RKO (cell line): ENCODE measurements at places on chromosomes 4 and X.

DNA sequence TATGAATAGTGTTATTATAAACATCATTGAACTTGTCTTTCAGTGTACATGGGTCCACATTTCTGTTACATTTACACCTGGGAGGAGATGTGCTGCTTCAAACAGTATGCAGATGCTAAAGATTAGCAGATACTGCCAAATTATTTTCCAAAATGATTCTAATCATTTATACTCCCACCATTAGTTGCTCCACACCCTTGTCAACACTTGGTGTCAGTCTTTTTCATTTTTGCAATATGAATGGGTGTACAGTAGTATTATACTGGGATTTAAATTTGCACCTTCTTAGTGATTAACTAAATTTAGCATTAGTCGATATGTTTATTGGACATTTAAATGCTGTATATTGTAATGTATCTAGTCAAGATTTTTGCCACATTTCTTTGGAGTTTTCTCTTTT lies 131.6 kb upstream of the GRID2 start:
- DNase-seq, result peak; percentile 6

DNA sequence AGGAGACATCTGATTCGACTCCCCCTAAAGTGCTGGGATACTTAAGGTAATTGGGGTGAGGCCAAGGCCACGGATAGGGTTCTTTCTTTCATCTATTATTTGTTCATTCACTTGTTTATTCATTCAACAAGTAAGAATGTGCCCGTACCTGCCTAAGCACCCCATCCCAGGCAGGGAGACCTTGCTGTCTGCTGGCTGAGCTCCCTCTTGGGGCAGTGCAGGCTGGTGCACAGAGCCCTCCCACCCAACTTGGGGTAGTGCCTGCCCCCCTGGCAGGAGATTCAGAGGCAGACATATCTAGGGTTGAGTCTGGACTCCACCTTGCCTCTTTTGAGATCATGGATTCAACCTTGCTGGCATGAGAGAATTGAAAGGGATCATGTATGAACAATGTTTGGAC lies 95.7 kb downstream of the DRD5 start:
- DNase-seq, result no peak

DNA sequence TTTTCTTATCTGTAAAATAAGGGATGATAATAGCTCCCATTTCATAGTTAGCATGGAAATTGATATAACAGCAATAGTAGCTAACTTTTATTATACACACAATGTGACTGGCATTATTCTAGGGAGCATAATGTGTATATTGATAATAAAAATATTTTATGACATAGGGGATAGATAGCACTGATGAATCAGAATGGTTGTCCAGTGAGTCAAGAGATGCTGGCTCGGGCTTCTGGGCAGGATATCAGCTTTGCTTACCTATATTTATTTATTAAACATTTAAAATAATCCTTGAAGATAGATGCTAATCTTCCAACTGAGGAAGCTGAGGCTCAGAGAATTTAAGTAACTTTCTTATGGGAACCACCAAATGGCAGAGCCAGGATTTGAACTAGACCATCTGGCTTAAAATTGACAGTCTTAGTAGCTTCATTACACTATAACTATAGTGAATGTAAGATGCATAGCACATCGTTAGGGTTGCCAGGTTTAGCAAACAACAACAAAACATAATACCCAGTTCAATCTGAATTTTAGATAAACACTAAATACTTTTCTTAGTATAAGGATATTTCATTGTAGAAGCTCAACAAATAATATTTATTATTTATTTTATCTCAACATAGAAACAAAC lies 2.7 kb downstream of the AFP start:
- DNase-seq, result no peak

DNA sequence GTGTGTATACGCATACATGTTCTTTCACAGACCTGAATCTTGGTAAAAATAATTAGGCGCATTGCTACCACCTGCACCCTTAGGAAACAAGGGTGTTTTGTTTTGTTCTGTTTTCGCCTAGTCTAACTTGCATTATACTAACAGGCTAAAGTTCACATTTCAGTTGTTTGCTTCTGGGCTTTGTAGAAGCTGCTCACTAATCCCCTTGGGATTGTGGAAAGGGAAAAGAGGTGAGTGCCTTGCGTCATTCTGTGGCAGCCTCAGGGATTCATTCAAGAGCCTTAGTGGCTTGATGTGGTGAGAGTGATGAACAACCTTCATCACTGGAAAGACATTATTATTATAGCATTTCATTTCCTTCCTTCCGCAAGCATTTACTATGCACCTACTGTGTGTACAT lies 331.1 kb downstream of the ADGRL3 start:
- DNase-seq, result no peak

DNA sequence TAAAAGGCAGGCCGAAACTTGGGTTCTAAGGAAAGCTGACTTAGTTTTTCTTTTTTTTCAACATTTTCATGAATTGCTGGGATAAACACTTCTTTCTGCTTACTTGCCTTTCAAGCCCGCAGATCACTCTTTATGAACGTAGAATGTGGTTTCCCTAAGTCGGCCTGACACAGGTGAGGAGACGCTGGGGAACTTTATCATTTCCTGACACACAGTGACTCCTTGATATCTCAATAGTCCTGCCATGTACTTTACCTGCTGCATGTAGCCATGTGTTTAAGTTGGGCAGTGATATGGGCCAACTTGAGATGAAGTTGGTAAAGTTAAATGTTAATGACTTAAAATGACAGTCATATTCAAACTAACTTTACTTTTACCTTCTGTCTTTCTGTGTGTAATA lies 26.6 kb upstream of the SNCA start:
- no peak for DNase-seq

DNA sequence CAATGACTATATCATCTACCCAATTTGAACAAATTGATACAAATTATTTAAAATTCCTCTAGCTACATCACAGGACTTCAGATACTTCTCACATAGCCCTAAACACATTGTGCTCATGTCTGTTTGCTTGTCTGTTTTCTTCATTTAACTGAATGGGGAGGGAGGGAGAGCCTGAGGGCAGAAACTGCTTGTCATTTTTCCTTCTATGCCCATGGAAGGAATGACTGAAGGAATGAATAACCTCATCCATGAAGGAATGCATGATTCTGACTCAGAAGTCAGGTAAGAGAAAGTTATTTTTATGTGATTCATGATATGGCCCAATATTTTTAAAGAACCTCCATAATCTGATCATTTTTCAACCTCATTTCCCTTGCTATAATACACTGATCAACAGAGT lies 418.0 kb upstream of the PITX2 start:
- no peak for DNase-seq

- DNase-seq, result no peak
Observed at GRCh38 chr4:2647403-2648158, 108.6 kb downstream of the TNIP2 start.

DNA sequence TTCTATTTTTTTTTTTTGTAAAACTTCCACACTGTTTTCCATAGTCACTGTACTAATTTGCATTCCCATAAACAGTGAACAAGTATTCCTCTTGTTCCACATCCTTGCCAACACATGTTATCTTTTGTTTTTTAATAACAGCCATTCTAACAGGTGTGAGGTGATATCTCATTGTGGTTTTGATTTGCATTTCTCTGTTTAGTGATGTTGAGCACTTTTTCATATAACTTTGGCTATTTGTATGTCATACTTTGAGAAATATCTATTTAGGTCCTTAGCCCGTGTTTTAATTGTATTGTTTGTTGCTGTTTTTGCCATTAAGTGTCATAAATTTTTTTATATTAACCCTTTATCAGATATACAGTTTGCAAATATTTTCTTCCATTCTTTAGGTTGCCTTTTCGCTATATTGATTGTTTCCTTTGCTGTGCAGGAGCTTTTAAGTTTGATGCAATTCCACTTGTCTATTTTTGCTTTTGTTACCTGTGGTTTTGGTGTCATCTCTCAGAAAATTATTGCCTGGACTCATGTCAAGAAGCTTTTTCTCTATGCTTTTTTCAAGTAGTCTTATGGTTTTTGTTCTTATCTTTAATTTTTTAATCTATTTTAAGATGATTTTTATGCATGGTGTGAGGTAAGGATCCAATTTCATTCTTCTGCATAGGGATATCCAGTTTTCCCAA lies 27.9 kb upstream of the NDNF start:
- DNase-seq, result no peak

DNA sequence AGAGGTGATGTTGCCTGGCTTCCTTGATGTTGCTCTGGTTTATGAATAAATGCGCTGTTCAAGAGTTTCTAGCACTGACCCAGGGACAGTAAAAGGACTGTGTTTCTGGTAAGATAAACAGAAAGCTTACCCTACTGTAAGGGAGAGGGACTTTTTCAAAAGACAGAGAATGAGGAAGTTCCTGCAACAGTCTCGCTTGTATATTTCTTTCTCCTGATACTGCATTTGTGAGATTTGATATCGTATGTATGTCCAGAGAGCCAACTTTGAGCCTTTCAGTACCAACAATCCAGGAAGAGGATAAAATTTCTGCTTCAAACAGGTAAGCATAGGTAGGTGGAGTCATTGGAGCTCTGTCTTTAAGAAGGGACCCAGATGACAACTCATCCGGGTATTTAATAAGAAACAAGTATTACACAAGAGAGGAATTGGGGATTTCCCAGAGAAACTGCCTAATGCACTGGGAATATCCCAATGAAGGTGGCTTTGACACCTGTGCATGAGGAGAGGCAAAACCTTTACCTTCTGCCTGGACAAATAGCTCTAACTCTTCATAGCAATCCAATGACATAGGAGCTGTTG lies 773 bp downstream of the DAPP1 start:
- DNase-seq, result no peak

DNA sequence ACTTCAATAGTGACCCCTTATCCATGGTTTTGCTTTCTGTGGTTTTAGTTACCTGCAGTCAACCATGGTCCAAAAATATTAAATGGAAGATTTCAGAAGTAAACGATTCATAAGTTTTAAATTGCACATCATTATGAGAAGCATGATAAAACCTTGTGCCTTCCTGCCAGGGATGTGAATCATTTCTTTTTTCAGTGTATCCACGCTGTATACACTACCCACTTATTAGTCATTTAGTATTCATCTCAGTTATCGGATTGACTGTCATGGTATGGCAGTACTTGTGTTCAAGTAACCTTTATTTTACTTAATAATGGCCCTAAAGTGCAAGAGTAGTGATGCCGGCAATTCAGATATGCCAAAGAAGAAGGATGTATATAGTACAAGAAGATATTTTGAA lies 37.7 kb upstream of the TASL start:
- peak; percentile 63 for DNase-seq

DNA sequence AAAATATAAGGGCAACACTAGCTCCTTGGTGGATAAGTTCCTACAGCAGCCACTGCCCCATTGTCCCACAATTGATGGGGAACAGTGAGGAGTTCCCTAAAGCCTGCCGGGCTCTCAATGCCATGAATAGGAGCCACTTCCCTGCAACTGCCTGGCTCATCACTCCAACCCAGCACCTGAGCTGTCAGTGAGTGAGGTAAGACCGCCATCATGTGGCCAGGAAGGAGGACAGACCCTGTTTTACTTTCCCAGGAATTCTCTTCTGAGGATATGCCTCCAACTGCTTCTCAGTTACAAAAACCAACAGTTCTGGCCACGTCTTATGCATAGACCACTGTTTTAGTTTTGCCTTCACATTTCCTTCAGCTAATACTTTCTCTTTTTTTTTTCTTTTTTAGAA lies 45.5 kb downstream of the SRPX start:
- peak; percentile 68 for DNase-seq

GRCh38 chrX:1323315-1323714 lies 13.3 kb upstream of the IL3RA start:
- DNase-seq, result peak; percentile 63

GRCh38 chr4:48410812-48411211 lies 69.5 kb downstream of the SLAIN2 start:
- DNase-seq, result no peak

DNA sequence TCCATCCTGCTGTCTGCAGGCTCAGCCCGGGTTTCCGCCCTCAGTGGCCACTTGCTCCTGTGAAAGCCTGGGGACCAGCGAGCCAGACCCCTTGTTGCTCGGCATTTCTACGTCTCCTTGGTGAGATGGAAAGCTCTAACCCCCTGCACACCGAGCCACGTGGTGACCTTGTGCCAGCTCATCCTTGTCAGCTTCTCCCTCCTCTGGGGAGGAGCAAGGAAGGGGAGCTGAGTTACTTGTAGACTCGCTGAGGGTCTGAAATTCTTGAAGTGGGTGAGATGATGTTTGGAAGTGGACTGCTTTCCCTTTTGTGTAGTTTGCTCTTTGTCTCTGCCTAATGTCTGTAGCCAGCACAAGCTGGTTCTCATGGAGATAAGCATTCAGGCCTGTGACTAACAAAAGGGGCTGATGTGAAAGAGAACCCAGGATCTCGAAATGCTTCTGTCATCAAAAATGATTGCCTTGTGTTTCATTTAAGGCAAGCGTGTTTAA lies 29.3 kb downstream of the RGS12 start:
- no peak for DNase-seq

- DNase-seq, result no peak
Observed at GRCh38 chr4:132333724-132334047, 815.4 kb upstream of the PCDH10 start.

DNA sequence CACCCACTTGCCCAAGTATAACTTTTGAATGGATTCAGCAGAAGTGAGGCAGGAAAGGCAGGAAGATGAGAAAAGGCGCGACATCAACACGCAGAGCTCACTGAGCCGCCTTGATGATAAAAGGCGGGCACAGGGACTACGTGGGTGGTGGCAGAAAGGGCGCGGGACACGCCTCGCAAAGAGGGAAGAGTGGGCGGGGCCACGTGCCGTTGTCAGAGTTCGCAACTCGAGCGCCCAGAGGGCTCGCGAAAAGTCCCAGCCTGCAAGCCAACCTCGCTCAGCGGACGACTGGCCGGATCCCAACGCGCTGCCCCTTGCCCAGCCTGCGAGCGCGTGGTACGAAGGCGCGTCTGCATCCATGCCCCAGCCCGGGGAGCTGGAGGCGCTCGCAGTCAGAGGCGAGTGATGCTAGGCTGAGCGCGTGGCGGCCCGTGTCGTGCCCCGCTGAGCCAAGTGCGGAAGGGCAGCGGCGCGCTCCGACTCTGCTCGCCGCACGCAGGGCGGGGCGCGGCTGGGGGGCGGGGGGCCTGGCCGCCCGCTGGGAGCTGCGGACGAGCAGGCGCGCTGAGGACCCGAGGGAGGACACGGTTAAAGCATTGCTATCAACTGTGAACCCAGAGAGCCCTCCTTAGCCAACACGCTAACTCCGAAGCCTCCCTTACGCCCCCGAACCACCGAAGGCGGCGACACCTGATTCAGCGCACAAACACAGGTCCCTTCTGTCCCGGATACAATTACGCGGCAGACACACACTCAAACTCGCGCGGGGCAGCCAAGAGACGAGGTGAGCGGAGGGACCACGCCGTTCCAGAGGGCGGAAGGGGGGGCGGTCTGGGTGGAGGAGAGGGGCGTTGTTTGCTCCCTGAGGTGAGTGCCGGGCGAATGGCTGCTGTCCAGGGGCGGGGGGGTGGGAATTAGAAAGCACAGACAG lies at the start of gene UGT8:
UGT8 (plus strand) TSS at position 617 of the 931 bp plus-strand sequence. CDS start 24,074 bp downstream, outside the sequence.
- peak; percentile 92 for DNase-seq

- peak; percentile 5 for DNase-seq
Observed at GRCh38 chrX:136691028-136691809, 43.3 kb downstream of the CD40LG start.

GRCh38 chr4:15690020-15690809 lies 8.6 kb downstream of the FAM200B start:
- DNase-seq, result peak; percentile 30
